Activated CD8-positive, alpha-beta T cell treated with anti-CD3 and anti-CD28 coated beads, Interleukin-2, amount 10 ng/mL, durations not matched to agents 7 days and 5 days (primary cell): ENCODE measurements at places on chromosomes 7 and 10.
A peak's percentile ranks its signal among the peaks of the same experiment; 100 is the strongest.

DNA sequence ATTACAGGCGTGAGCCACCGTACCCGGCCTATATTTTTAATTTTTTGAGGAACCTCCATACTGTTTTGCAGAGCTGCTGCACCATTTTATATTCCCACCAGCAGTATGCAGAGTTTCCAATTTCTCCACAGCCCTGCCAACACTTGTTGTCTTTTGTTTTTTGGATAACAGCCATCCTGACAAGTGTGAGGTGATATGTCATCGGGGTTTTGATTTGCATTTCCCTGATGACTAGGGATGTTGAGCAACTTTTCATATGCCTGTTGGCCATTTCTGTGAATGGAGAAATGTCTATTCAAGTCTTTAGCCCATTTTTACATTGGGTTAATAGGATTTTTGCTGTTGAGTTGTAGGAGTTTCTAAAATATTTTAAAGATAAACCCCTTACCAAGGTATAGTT lies 22.2 kb downstream of the ENTPD7 start:
- DNase-seq: no peak

- DNase-seq: peak; percentile 45
Observed at GRCh38 chr7:142313528-142313927, 55.7 kb upstream of the PRSS58 start.

DNA sequence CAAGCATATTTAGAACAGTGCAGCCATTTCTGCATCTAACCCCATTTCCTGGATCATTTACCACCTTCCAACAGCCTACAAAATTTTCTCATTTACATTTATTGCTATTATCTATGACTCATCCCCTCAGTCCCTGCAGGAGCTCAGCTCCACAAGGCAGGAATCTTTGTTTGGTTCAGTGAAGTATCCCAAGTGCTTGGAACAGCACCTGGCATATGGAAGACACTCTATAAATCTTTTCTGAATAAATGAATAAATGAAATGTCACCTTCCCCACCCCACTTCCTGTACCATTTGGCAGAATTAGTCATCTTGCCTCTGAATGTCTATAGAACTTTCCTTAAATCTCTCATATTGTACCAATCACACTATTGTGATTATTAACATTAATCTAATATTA lies 110.7 kb downstream of the HIP1 start:
- DNase-seq: no peak

GRCh38 chr7:92296880-92297445 lies 51.2 kb downstream of the ANKIB1 start:
- no peak for DNase-seq

GRCh38 chr10:1187151-1187854 lies 131.1 kb downstream of the WDR37 start:
- no peak for DNase-seq

DNA sequence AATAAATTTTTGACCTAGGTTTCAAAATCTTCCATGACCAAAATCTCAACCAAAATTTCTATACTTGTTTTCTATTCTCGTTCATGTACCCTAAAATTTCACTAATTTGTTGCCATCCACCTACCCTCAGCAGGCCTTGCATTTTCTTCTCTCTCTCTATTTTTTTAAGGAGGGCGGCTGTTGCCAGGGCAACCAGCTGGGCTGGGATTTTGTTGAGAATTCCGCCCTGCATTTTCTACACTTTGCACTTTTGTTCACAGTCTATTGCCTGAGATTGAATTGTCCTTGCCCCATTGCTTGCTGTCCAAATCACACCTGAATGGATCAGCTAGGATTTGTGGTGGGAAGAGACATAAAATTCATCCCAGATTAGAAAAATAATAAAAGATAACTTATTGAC lies 657.5 kb upstream of the NRP1 start:
- DNase-seq: no peak

DNA sequence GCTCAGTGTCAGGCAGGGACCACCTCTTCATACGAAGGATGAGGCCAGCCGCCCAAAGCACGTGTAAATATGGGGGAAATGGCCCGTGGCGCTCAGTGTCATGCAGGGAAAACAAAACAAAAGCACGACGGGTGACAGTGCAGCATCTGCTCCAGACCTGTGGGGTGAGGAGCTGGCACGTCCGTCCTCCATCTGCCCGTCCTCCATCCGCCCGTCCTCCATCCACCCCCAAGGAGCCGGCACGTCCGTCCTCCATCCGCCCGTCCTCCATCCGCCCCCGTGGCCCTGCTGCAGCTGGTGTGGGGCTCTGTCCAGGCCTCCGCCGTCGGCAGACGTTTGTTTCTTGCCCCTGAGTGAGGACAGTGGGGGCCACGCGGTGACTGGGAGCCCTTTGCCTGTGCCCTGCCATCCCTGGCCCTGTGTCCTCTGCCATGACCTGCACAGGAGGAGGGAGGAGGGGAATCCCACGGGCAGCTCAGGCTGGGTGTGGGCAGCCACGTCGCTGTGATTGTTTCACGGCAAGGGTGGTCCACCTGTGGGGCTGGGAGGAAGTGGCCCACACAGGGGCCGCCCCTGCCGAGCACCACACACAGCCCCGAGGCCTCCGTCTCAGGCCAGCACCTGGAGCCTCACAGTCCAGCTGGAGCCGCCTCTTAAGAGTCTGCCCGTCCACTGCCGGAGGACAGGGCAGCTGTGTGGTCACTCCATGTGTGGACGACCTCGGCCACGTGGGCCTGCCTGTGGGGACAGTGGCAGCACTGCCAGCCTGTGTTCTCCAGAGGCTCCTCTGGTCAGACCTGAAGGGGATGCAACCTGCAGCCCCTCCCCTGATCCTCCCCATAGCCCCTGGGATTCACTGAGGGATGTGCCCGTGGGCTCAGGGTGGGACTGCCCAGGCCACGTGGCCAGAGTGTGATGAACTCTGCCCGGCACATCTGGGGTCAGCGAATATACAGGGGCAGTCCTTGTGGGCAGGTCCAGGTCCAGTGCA lies 38.2 kb upstream of the DPYSL4 start:
- no peak for DNase-seq
